K562 (cell line): ENCODE measurements at places on chromosomes 13 and 19.

GRCh38 chr13:54934121-54934520 is 1905.5 kb downstream of the OLFM4 start:
- no peak for DNase-seq

- no peak for DNase-seq
Observed at GRCh38 chr13:48858122-48858902, 117.4 kb upstream of the FNDC3A start.

DNA sequence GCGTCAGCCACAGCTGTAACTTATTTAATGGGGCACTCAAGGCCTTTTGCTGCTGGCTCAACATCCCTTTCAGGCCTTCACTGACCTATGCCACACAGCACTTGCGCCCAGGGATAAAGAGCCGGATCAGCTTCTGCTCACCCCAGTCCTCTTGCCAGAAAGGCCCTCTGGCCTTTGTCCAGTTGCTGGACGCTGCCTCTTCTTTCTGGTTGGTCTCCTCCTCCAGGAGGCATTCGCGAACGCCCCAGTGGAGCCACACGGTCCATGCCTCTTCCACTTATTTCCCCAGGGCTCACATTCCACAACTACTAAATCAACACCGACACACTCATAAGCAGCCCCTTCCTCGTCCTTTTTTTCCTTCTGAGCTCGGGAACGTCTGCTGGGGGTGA is 3.7 kb upstream of the ZNF329 start:
- DNase-seq = no peak

DNA sequence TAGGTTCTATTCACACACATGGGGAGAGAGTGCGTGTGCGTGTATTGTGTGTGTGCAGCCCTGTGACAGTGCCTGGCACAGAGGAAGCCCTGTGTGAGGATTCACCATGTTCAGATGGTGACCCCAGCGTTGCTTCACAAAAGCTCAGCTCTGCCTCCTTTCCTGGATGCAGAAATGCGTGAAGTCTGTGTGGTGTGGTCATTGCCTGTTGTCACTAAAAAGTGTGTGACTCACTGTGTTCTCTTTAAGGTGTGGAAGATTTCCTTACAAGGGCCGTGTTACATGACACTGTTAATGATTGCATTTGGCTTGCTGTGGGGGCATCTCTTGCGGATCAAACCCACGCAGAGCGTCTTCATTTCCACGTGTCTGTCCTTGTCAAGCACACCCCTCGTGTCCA is 19.5 kb upstream of the DCUN1D2 start:
- no peak for DNase-seq

- no peak for DNase-seq
Observed at GRCh38 chr13:72253754-72254153, 386.8 kb upstream of the DACH1 start.

GRCh38 chr13:110911880-110912279 is 3.0 kb downstream of the ANKRD10 start:
- no peak for DNase-seq

DNA sequence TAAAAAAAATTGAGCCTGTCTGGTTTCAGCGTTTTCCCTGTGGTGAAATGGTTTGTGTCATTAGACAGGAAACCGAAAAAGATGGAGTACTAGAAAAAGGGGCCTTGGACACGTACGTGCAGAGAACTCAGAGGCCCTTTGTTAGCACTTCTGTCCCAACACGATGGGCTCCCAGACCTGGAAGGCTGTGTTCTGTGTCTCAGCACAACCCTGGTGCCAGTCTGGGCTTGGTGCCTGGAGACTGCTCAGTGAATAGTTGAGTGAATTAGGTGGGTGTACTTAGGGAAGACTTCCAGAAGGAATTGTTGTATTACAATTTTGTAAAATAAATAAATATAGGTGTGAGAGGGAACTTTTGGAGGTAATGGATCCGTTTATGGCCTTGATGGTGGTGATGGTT is 8.7 kb downstream of the ZNF71 start:
- DNase-seq = no peak
